Esophagus squamous epithelium (tissue), 5 donors: ENCODE measurements at places on chromosomes 7 and 10.

DNA sequence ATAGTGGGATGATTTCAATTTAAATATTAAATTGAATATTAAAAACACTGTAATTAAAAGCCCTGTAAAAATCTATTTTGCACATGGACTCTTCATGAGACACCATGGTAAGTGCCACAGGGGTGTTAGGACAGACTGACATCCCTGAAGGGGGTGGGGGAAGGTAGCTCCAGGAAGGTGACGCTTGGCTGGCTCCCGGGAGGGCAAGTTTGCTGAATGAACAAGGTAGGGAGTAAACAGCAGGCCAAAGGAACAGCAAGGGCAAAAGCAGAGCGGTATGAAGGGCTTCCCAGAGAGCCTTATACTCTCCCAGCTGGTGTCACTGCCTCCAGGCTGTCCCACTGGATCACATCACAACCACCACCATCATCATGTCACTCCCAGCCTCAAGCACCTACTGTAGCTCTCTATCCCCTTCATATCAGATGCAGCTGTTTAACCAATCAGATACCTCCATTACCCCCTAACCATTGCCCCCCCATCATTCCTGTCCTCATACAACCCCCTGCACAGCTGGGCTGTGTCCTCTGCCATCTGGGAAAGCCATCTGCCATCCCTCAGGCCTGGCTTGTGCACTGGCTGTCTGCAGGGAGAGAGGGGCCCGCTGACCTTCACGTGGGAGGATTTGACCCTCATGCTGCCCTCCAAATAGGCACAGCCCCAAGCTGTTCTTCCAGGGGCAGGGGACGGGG, 19.5 kb downstream of the HSPA12A start:
- H3K36me3 ChIP-seq = no peaks in the 10 kb centered on the region
- H3K4me3 ChIP-seq = no peak overlapping the region
- H3K4me1 ChIP-seq = no peaks in the 10 kb centered on the region

DNA sequence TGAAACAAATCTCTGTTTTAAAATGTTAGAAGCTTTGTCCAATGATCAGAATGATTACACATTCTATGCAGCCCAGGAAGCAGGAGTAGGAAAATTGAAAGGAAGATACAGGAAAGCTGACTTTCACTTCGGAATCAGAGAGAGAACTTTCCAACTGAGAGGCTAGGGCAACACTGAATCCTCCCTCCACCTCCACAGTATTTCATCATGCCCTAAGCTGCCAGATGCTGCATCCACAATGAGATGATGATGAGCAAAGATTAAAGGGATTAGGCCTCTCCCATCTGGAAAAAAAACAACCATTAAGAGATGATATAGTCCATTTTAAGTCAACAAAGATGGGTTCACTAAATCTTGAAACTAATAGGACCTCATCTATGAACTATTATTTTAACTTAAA, 215.6 kb downstream of the GPR37 start:
- H3K4me3 ChIP-seq = peak overlapping the region; percentile 14
- H3K4me1 ChIP-seq = no peaks in the 10 kb centered on the region
- H3K36me3 ChIP-seq = no peaks in the 10 kb centered on the region
- H3K27me3 ChIP-seq = no peaks in the 10 kb centered on the region
- no peak overlapping the region for H3K27ac ChIP-seq

GRCh38 chr10:11796474-11796873, 26.7 kb upstream of the PROSER2 start:
- H3K4me3 ChIP-seq = no peak overlapping the region
- peaks cover 1% of the 10 kb centered on the region for H3K27me3 ChIP-seq
- no peaks in the 10 kb centered on the region for H3K36me3 ChIP-seq
- no peak overlapping the region for H3K27ac ChIP-seq

DNA sequence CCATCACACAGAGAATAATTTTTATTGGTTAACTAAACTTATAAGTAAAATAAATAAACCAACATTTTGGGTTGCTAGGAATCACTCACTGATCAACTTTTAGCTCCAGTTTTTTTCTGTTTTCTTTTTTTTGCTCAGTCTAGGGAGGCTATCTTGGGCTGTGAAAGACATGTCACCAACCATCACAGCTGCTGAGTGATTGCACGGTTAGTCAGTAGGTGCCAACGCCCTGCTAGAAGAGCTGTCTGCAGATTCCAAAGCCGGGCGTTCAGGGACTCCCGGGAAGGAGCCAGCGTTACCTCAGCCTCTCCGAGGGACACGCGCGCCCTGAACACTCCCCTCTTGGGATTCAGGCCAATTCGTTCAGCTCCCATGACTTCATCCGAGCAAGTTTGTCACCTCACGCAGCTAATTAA, 604 bp upstream of the STAM start:
- peak overlapping the region; percentile 98 for H3K27ac ChIP-seq
- peak overlapping the region; percentile 95 for H3K4me3 ChIP-seq
- DNase-seq = no peak
- H3K27me3 ChIP-seq = no peaks in the 10 kb centered on the region
